ENCODE measurements at places on chromosomes 16 and 17. TPM values are rescaled to one million over a fixed set of nuclear protein-coding genes. Genes with fewer than 3 reads are reported as not detected.

MAFG gene
- total RNA-seq, result 34.7 TPM

DNA sequence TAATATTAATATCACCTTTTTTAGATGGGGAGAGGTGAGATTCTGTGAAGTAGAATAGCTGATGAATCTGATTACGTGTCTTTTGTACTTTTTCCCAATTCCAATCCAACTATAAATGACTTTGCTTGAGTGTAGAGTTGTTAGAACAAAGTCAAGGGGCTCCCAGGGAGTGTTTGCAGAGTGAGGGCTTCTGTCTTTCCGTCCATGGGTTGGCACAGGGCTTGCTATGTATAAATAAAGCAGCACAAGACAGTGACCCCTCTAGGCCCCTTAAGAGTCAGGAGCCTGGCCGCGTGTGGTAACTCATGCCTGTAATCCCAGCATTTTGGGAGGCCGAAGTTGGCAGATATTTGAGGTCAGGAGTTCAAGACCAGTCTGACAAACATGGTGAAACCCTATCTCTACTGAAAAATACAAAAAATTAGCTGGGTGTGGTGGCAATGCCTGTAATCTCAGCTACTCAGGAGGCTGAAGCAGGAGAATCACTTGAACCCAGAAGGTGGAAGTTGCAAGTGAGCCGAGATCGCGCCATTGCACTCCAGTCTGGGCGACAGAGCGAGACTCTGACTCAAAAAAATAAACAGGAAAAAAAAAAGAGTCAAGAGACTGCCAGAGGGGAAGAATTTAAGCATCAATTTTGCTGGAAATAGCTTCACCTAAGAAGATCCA is 127.9 kb upstream of the HS3ST3A1 start:
- H3K4me3 ChIP-seq, result no peak overlapping the region
- no peaks in the 10 kb centered on the region for H3K36me3 ChIP-seq
- no peak overlapping the region for H3K27ac ChIP-seq
- DNase-seq, result no peak

GRCh38 chr16:71474864-71475263 is 12.8 kb upstream of the ZNF23 start:
- DNase-seq, result no peak
- H3K36me3 ChIP-seq, result peaks cover 42% of the 10 kb centered on the region
- H3K27ac ChIP-seq, result no peak overlapping the region
- H3K27me3 ChIP-seq, result no peaks in the 10 kb centered on the region

PITPNM3 gene
- 0.94 TPM for total RNA-seq

DNA sequence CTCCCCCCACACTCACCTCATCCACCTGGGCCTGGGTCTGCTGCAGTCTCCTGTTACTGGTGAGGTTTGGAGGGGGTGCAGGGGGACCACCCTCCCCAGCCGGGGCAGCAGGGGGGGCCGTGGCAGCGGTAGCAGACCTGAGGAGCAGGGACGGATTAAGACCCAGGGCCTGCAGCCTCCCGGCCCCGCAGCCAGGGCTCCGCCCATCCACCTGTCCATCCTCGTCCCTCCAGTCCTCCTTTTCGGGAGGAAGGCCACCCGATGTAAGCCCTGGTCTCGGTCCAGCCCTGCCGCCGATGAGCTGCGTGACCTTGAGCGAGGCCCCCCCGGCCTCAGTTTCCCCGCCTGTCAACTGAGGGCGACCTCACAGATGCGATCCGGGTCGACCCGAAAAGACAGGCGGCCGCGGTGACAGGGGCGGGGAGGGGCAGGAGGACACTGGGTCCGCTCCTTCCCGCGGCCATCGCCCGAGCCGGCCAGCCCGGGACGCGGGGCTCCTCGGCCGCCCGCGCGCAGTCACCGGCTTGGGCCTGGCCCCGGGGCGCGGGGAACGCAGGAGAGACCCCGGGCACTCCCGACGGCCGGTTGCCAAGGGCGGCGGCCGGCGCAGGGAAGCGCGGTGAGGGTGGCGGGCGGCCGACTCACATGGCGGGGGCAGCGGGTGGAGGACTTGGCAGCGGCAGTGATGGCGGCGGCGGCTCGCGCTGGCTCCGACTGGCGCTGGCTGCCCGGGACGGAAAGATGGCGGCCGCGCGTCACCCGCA is at the start of gene VAMP2:
TSS of gene VAMP2 (minus strand) at position 716 of the 764 bp plus-strand sequence. CDS start at position 647, 69 bp downstream.
- no peaks in the 10 kb centered on the region for H3K27me3 ChIP-seq
- H3K4me1 ChIP-seq, result peaks cover 38% of the 10 kb centered on the region
- H3K36me3 ChIP-seq, result peaks cover 11% of the 10 kb centered on the region
